Mesothelial cell of epicardium (in vitro differentiated cells): ENCODE measurements at places on chromosomes 2 and 18. TPM values are rescaled to one million over a fixed set of nuclear protein-coding genes. Genes with fewer than 3 reads are reported as not detected.

- DNase-seq, result no peak
Measured at GRCh38 chr2:70468878-70469277, 84.7 kb downstream of the TGFA start.

The MORN2 gene
- 8.0 to 9.2 TPM (median 8.6 TPM) in 3 replicates for total RNA-seq

GRCh38 chr2:169050476-169051240, 18.7 kb upstream of the DHRS9 start:
- DNase-seq, result no peak

- no peak for DNase-seq
Measured at GRCh38 chr2:14602309-14602708, 30.2 kb upstream of the LRATD1 start.

The CAPN14 gene
- total RNA-seq, result 0.40 to 0.54 TPM (median 0.47 TPM) in 3 replicates

The AQP12A gene
- not detected in 3 replicates for total RNA-seq

GRCh38 chr2:216242365-216242764, 129.9 kb downstream of the MARCHF4 start:
- DNase-seq, result no peak

The MC5R gene
- not detected in 3 replicates for total RNA-seq

The TMEFF2 gene
- 16.6 to 18.1 TPM (median 17.5 TPM) in 3 replicates for total RNA-seq

The SPTBN1 gene
- 265 to 281 TPM (median 271 TPM) in 3 replicates for total RNA-seq

GRCh38 chr18:49814147-49814499, 790 bp upstream of the ACAA2 start:
- DNase-seq, result no peak

GRCh38 chr2:10842506-10842905, 29.9 kb upstream of the PDIA6 start:
- no peak for DNase-seq

GRCh38 chr2:33670392-33670937, 71.4 kb upstream of the FAM98A start:
- DNase-seq, result no peak

DNA sequence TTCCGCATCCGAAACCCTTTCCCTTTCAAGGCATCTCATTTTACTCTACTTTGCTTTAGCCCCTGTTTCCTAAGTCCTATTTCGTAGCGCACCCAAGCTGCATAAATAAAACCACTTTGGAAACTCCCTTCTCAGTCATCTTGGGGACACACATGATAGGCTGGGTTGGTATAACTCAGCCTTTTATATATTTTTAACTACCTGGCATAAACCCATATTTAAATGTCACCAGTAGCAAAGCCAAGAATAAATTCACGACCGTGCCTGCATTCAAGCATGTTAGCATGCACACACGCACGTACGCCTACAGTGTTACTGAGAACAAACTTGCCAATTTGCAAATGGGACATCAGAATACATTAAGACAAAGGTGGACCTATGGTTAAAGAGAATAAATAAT, 564.7 kb upstream of the PIK3C3 start:
- no peak for DNase-seq

DNA sequence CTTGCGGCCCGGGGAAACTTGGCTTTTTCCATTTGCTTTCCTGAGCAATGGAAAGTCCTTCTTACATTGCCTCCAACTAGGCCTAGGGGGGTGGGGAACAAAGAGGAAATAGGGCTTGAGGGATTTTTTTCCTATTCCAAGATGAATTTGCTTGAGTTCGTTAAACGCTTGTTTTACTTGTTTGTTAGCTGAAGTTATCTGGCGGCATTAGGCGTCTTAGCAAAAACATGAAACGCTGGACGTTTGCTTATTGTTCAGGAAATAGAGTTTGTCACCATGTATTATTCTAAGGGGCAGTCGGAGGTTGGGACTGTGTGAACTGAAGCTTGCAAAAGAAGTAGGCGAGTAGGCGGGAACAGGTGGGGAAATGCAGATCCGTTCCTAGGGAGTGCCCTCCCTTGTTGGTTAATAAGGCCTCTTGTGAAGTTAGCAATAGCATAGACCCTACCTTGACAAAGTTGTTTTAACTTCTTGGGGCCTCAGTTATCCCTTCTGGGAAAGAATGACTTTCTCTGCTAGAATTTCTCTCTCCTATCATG, 1.9 kb downstream of the CABLES1 start:
- DNase-seq, result no peak

DNA sequence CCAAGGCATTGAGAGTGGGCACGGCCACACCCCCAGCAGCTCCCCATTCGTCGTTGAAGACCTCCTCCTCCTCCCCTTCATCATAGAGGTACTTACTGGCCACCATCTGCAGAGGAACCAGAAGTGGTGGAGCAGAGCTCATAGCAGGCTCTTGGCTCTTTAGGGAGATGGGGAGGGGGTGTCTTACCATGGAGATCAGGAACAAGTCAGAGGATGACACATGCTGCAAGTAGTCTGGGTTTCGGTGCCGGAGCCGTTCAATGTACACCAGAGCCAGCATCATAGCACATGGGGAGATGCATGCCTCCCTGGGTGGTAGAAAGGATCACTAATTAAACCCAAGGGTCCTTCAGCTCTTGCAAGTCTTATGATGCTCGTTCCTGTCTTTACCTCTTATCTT, 1.9 kb downstream of the CNPPD1 start:
- DNase-seq, result no peak

- DNase-seq, result no peak
Measured at GRCh38 chr2:27873091-27873490, 17.1 kb downstream of the RBKS start.

The ME2 gene
- total RNA-seq, result 32.8 to 37.3 TPM (median 35.8 TPM) in 3 replicates

DNA sequence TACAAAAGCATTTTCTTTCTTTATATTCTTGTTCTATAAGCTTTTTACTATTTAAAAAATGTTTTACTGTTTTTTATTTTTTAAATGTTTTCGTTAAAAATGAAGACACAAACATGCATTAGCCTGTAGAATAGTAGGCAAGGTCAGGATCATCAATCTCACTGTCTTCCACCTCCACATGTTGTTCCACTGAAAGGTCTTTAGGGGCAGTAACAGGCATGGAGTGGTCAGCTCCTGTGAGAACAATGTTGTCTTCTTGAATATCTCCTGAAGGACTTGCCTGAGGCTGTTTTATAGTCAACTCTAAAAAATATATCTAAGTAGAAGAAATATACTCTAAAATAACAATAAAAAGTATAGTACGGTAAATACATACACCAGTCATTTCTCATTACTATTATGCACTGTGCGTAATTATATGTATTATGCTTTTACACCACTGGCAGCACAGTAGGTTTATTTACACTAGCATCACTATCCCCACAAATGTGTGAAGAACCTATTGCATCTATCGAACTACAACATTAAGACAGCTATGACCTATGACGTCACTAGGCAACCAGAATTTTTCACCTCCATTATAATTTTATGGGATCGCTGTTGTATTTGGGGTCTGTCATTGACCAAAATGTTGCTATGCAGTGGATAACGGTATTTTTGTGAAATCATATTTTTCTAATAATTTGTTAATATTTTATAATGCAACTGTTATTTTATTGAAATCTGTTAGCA, 764.3 kb downstream of the METTL4 start:
- DNase-seq, result no peak

GRCh38 chr2:43937269-43937820, 58.4 kb downstream of the LRPPRC start:
- no peak for DNase-seq

The PFN4 gene
- total RNA-seq, result 1.2 to 1.6 TPM (median 1.3 TPM) in 3 replicates

DNA sequence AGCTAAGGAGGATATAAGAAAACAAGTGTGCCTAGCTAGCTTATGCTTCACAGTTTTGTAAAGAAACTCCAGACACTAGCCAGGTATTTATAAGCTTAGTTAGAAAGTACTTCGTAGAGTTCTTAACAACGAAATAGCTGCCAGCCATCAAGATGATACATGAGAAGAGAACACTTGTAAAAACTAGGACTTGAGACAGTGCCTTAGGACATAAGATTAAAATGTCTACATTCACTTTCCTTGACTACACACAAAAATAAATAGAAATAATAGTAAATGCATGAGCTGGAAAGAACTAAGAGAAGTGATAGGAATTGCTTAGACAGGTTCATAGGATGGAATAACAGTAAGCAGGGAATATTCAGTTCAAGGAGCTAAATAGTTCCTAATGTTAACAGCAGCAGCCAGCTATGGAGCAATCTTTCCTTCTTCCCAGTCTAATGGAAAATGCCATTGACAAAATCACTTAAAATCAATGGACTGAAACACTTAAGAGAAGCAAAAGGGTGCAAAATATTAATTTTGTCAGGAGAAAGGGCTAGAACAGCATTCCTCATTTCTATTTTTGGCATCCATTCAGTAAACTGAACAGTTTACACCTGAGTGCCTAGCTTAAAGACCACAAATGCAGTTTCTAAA, 186.6 kb downstream of the PDE11A start:
- DNase-seq, result no peak

The C1GALT1C1L gene
- 0.29 to 0.38 TPM (median 0.38 TPM) in 3 replicates for total RNA-seq

GRCh38 chr2:101264360-101264939, 11.8 kb downstream of the CNOT11 start:
- DNase-seq, result no peak

DNA sequence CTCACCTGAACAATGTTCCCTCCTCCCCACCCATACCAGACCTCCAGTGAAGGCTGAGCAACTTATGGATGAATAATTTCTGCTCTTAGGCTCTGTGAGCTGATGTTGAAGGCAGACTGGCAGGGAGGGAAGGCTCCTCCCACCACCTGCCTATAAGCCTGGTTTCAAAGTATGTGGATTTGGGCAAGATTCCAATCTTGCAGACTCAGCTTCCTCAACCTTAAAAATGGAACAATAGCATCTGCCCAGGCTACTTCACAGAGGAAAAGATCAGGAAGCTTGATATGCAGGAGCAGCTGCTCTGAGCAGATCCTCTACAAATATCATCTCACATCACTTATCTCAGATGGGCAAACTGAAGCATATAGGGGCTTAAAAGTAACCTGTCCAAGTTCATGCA, 112.2 kb downstream of the ZFP36L2 start:
- DNase-seq, result no peak

- no peak for DNase-seq
Measured at GRCh38 chr2:45821558-45822271, 170.2 kb downstream of the PRKCE start.

The MAB21L4 gene
- 2.0 to 3.2 TPM (median 2.4 TPM) in 3 replicates for total RNA-seq

- DNase-seq, result no peak
Measured at GRCh38 chr18:12783524-12783923, 80.7 kb downstream of the PSMG2 start.

- DNase-seq, result no peak
Measured at GRCh38 chr2:207438414-207439126, 91.2 kb upstream of the CREB1 start.

The TCF4 gene
- 210 to 224 TPM (median 218 TPM) in 3 replicates for total RNA-seq

DNA sequence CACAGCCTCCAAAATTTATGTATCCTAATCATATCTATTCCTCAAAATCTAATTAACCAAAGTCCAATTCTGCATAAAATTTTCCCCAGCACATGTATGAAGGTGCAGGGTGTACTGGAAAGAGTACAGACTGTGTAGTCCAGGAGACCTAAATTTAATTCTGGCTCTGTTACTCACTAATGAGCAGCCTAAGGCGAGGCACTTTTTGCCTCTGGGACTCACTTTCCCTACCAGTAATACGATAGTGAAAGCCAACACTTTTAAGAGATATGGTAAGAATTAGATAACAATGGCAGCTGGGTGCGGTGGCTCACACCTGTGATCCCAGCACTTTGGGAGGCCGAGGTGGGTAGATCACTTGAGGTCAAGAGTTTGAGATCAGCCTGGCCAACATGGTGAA, 177.7 kb downstream of the PIEZO2 start:
- no peak for DNase-seq

GRCh38 chr2:84897773-84898172, 7.7 kb upstream of the TMSB10 start:
- DNase-seq, result no peak

GRCh38 chr2:109719871-109720270, 74.2 kb upstream of the RGPD5 start:
- DNase-seq, result peak; percentile 21

The LTBP1 gene
- 73.9 to 80.2 TPM (median 75.3 TPM) in 3 replicates for total RNA-seq

GRCh38 chr2:230737300-230737699, 24.7 kb downstream of the CAB39 start:
- DNase-seq, result no peak

The ABCB6 gene
- total RNA-seq, result 24.6 to 29.4 TPM (median 28.1 TPM) in 3 replicates
